CD4-positive, alpha-beta T cell treated with Interleukin-4 for 4 hours (primary cell): ENCODE measurements at places on chromosomes 6 and 20.

DNA sequence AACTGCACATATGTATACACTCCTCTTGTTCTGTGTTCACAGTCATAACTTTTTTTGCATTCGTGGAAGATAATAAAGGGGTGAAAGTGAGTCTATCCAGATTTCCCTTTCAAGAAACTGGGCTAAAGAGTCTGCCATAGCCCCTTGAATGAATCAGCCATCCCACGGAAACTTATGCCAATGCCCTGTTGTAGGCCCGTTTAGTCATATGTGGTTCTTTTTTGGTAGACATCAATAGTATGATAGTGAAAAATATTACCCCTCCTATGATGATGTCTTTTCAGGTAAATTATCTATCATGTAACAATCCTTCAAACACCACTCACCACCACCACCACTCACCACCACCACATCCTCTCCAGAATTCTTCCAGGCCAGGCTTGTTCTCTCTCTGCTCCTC, 99.9 kb upstream of the MYLIP start:
- no peak for DNase-seq

- DNase-seq, result peak; percentile 41
Observed at GRCh38 chr6:29705389-29706231, 17.6 kb upstream of the HLA-F start.

DNA sequence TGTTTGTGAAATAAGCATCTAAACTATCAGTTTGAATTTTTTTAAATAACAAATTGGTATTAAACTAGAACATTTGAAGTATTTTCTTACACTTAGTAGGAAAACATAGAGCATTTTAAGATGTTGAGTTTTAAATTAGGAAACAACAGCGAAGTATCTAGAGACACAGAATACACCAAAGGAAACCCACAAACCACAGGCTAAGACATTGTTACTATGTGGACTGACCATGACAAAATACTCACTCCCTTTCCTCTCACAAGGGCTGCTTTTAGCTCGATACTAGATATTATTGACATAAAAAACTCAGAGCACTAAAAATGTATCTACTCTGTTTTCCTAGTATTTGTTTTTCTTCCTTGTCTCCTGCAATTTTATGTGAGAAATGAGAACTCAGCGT, 266.0 kb upstream of the CITED2 start:
- DNase-seq, result no peak

DNA sequence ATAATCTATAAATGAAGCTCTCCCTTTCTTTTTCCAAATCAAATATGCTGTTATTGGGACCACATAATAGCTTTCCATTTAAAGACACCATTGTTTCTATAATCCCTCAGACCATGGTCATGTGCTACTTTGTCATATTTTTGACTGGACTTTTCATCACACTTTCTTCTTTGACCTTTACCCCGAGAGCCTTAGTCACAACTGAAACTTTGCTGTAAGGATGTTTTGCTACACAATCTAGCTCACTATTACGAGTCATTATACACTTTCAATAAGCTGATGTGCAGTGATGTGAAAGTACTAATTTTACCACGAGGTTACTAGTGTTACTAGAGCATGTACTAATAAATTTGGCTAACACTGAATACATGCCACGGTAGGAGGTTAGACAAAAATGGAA, 367.2 kb upstream of the RUNX2 start:
- no peak for DNase-seq

DNA sequence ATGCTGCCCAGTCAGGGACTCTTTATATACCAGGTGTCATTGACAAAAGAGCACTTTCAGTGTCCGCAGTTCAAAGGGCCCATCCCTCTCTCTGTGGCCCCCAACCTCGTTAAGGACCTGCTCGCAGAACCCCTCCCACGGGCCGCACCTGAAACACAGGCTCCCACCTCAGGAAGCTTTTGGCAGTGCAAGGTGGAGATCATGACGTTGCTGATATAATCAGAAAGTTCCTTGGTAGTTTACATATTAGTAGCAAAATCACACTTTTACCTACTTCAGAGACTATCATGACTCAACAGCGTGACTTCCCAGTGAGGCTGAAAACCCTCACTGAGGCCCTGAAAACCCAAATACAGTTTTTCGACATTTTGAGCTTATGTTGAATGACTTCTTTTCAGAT, 4.1 kb downstream of the TTLL2 start:
- DNase-seq, result no peak

DNA sequence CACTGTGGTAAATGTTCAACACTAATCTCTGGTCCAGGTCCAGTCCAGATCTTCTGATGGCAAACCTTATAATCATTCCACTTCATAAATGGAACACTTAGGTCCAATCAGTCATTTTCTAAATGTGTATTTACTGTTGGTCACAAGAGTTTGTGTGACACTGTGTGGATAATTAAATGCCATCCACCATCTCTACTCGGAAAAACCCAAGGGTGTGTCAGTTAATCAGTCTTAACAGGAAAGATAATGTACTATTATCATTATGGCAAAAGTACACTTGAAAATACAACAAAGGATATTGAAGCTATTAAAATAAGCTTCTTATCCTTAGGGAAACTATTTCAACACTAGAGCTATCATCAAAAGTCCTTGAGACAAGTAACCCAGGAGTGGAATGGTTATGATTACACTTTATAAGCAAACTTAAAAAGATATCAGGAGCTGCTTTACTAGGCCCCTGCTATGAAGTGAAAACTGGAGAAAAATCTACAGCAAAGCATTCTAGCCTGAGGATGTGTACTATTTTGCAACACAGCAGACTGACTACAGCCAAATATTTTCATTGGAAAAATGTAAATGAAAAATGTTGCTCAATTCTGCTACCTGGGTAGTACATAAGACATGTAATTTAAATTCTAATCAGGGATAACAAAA, 227.9 kb downstream of the LAMA2 start:
- DNase-seq, result no peak

DNA sequence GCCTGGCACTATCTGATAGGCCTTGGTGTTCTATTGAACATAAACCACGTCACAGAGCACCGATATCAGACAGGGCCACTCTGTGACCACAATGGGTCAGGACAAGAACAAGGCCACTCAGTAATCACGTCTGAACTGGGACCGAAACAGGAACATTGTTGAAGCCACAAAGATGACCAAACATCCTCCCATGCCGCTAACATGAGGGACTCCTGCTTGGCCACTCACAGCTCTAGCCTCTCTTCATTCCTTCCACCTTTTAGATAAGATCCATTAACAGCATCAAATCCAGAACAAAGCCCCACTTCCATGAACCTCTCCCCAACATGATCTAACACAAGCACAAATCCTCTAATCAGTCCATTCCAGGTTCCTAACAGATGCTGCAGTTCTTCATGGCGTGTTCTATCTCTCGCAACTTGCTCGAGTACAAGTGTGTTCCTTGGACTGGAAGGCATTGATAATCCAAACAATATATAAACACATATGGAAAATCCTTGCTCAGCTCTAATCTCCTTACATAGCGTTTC, 7.4 kb downstream of the SIRT5 start:
- DNase-seq, result no peak

GRCh38 chr6:136341967-136342366, 52.3 kb upstream of the BCLAF1 start:
- DNase-seq, result no peak

- DNase-seq, result no peak
Observed at GRCh38 chr6:130075879-130076460, 57.6 kb downstream of the L3MBTL3 start.

DNA sequence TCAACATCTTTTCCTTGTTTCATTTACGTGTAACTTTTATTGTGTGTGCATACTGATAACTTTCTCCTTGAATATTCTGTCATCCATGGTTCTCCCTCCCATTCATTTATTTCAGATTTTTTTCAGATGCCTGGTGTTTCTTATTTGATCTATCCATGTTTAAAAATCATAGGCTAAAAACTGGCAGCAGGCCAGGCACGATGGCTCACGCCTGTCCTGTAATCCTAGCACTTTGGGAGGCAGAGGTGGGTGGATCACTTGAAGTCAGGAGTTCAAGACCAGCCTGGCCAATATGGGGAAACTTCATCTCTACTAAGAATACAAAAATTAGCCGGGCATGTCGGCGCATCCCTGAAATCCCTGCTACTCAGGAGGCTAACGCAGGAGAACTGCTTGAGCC, 31.1 kb downstream of the ABT1 start:
- DNase-seq, result no peak

DNA sequence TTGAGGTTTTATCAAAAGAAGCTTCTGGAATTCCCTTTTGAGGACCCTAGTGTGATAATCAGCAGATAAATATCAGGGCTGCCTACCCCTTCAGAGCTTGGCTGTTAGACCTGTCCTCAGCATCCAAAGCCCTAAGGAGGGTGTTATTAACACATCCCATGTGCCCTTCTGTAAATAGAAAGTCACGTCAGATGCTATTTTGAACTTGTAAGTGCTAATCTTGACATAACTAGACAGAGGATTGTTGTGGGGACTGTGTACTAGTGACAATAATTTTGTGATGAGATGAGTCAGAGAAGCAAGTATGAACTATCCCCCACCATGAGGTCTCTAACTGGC, 4.9 kb upstream of the LAMA4 start:
- no peak for DNase-seq

DNA sequence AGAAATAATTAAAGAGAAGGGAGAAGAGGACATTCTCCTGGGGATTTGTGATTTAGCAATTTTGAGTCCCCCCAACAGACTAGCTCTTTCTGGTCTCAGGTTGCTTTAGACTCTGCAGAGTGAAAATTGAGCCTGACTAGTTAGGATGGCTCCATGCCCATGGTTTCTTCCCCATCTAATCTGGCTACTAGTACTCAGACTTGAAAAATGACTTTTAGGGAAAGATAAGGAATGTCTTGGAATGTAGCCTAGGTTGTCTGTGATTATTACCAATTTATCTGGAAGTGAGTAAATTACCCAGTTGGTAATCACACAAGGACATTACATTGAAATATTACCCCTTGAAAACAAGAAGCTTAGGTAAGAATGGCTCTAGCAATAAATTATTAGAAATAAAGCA, 4.2 kb downstream of the BEND6 start:
- DNase-seq, result no peak

DNA sequence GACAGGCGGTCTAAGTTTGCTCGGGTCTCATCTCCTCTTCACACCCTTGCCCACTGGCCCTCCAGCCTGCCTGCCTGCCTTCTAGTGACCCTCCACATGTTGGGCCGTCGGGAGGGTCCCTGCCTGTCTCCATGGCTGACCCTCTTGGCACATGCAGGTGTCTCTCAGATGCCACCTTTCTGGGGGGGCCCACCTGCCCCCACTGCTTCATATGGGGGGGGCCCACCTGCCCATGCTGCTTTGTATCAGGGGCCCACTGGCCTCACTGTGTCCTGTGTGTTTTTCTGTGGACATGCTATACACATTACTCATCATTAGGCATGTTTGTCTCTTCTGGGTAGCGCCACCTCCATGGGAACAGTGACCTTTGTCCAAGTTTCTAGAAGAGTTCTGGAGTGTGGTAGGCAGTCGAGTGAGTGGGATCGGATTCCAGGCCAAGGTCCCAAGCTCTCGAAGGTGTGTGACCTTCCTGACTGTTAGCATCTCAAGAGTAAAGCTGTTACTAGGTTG, 40.4 kb upstream of the KIF25 start:
- no peak for DNase-seq

- no peak for DNase-seq
Observed at GRCh38 chr6:26328265-26328844, 36.6 kb upstream of the BTN3A2 start.

DNA sequence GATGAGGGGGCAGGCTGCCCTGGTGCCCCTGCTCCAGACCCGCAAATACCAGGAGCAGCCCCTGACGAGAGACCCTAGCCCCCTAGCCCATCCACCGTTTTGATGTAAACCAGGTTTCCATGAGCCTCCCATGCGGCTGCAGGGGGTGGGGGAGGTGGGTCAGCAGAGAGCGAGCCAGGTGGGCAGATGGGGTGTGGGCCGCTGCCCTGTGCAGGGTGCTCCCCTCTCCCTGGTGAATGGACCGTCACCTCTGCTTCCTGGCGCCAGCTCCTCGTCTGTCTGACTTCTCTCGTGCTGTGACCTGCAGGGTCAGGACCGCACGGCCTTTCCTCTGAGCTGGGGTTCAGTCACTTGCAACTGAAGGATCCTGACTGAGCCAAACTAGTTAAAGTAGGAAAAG, 15.7 kb upstream of the BHLHE23 start:
- DNase-seq, result no peak

- DNase-seq, result no peak
Observed at GRCh38 chr6:161163466-161164181, 110.2 kb downstream of the AGPAT4 start.

- no peak for DNase-seq
Observed at GRCh38 chr20:62979310-62979709, 26.8 kb downstream of the SLC17A9 start.

DNA sequence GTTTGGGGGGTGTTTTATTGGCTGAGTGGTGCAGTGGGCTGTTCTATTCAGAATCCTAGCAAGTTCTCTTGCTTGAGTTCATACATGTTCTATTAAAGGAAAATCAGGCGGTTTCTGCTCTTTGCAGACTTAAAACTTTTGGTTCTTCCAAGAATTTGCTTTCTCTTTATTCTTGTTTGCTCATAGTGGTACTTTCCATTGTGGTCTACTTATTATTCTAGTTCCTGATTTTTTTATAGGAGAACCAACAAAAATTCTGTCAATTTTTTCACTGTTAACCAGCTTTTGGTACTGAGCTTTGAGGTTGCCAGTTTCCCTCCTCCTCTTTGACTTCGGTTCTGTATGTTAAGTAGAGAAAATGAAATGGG, 6.7 kb downstream of the AFDN start:
- no peak for DNase-seq

- DNase-seq, result no peak
Observed at GRCh38 chr6:137630666-137631065, 136.5 kb upstream of the OLIG3 start.

GRCh38 chr6:17928514-17929430, 58.7 kb downstream of the KIF13A start:
- DNase-seq, result no peak

DNA sequence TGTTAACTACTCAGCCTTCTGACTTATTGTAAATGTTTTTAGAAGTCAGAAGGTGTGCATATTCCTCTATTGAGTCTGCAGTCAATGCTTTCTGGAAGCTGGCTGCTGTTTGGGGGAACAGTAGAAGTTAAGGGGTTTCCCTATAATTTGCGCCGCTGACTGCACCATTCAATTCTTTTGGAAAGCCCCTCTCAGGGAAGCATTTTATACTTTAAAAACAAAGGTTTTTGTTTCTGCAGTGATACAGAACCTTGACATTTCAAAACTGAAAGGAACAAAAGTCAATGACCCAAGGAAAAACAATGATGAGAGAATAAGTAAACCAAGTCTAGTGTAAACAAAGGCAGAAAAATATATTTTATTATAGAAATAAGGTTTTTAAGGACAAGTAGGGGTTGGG, 120.8 kb upstream of the TNFAIP3 start:
- DNase-seq, result no peak

DNA sequence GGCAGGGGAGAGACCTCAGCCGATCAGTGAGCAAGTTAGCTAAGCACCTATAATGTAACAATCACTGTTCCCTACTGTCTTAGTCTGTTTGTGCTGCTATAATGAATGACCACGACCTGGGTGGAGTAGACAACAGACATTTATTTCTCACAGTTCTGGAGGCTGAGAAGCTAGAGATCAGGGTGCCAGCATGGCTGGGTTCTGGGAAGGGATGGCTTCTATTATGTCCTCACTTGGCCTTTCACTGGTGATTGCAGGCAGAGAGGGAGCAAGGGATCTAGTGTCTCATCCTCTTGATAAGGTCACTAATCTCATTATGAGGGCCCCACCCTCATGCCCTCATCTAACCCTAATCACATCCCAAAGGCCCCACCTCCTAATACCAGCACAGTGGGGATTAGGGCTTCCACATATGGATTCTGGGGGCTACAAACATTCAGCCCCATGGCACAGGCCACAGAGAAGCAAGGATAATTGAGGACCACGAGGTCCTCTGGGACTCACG, 162.5 kb downstream of the CD83 start:
- no peak for DNase-seq
